ENCODE measurements at places on chromosomes 1 and 21.
A peak's percentile ranks its signal among the peaks of the same experiment; 100 is the strongest.

DNA sequence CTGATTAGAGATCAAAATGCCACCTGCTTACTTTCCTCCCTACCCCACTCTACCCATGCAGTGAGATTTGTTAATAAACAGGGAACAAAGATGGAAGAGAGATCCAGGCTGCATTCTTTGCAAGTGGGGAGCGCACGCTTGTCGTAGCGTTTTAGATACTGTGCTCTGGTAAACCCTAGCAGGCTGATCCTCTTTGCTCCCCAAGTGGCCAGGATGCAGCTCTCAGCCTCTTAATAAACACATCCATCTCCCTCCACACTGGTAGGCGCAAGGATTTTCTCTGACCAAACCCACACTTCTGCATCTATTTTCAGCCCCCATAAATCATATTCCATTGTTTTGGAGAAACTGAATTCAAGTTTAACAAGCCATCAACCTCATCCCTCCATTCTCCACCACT, 2.9 kb downstream of the PGBD5 start:
- DNase-seq: no peak

GRCh38 chr1:12591267-12591938, 26.6 kb downstream of the DHRS3 start:
- DNase-seq: no peak

DNA sequence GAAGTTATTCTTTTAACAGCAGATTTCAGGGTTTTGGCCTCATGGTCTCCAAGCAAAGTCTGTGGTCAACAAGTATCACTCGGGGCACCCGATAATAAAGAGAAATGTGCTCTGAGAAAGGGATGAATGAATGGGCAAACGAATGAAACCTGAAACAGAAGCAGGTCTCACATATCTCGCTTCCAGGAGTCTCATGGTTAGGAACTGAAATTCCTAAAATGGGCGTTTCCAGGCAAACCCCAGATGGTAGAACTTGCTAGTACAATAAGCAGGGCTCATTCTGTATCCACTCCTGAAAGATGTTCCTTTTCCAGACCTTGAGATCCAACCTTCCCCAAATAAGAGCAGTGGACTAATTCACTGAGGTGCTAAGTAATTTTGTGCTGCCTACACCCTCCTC, 87.2 kb downstream of the LAMC2 start:
- no peak for DNase-seq

DNA sequence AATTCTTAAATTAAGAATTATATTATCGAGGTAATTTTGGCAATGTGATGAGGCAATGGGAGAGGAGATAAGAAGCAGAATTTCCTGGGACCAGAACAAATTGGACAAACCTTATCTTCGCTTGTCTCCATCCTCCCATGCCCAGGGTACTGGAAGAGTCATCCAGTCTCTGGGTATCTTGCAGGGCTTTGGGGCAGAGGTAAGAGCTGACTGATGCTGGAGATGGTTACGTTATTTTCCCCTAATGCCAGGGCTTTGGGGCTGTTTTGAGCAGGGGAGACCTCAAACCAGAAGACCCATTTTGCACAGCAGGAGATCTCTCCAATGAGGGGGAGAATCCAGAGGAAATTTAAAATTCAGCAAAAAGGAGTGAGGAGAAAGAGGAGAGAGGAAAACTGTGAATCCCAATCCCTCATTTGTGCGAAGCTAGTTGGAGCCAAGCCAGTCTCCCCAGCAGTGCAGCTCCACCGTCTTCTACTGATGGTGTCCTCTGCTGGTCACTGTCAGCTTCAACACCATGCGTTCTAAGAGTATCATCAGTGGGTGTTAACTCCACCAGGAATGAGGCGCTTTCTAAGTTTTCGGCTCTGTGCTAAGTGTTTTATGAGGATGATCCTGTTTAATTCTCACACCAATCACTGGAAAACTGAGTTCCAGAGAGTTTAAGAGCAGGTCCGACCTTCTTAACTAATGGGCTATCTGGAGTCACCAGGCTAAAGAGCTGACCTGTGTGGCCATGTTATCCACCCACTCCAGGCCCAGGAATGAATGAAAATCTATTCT, 86.8 kb upstream of the CD34 start:
- peak; percentile 24 for DNase-seq

- DNase-seq: no peak
Measured at GRCh38 chr1:39694026-39694425, 2.8 kb upstream of the HPCAL4 start.

DNA sequence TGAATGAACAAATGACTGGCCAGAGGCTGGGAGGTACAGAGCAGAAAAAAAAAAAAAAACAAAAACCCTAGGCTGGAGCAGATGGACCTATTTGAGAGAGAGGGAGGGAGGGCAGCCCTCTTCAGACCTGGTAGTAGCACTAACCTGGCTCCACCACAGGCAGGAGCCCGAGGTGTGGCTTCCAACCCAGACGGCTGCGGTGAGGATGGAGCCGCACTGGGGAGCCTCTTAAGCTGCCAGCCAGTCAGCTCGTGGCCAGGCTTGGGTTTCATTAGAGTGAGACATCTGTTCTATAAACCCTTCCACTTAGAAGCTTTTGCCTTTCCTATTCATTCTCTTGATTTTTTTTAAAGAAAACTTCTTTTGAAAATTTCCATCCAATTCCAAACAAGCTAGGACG, 16.8 kb downstream of the LGR6 start:
- DNase-seq: no peak

GRCh38 chr1:18191481-18192155, 84.0 kb downstream of the IGSF21 start:
- no peak for DNase-seq

- DNase-seq: no peak
Measured at GRCh38 chr1:172906778-172907592, 143.8 kb downstream of the TNFSF18 start.

DNA sequence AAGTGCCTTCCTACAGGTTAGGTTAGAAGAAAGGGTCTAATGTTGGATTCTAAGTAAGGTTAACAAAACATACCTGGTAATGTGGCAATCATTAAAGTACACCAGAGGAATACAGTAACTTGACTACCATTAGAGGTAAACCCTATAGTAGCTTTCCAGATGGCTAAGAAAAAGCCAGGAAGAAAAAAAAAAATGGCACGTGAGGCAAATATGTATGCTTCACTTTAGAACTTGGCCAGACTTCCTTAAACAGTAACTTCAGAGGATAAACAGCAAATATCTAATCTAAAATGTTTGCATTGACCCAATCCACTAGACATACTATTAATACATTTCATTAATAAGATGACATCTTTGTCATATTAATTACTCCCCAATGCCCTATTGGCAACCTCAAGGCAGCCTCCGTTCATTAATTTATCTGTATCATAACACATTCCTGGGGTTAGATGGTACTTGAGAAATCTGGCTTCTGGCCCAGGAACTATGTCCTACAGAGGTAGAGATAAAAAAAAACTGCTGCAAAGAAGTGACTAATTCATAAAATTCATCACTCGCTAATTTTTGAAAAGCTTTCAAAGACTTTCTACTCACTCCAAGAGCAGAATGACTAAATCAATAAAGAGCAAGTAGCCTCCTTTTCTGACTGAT, 5.8 kb downstream of the DCAF8 start:
- DNase-seq: no peak

DNA sequence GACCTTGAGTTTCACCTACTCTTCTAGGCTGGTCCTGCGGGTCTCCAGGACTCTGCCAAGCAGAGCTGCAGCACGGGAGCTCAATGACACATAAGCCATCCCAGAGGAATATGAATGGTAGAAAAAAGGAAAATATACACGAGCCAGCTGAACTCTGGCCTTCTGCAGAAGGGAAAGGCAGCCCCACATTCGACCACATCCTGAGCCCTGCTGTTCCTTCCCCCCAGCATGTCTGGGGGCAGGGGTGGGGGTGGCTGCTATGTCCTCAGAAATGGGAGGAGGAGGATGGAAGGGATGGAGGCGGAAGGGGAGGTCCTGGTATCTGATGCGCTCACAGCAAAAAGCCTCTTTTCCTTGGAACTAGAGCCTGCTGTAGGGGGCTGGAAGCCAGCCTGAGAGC, 12.1 kb upstream of the KDF1 start:
- no peak for DNase-seq

DNA sequence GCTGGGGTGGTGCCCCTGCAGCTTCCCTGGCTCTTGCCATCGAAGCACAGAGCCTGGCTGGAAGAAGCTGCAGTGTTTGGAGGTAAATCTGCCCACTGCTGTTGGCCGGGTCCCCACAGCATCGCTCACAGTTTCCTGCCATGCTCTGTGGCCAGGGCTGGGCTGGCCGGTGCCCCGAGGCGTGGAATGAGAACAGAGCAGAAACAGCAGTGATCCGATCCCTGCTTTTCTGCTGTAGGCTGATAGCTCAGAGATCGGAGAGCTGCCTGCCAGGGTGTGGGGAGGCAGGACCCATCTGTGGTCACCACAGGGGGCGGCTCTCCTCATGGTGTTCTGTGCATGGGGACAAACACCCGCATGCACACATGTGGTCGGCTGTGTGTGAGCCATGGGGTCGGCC, 11.5 kb downstream of the SLC45A1 start:
- no peak for DNase-seq

- no peak for DNase-seq
Measured at GRCh38 chr1:67635055-67635809, 49.8 kb upstream of the GADD45A start.

DNA sequence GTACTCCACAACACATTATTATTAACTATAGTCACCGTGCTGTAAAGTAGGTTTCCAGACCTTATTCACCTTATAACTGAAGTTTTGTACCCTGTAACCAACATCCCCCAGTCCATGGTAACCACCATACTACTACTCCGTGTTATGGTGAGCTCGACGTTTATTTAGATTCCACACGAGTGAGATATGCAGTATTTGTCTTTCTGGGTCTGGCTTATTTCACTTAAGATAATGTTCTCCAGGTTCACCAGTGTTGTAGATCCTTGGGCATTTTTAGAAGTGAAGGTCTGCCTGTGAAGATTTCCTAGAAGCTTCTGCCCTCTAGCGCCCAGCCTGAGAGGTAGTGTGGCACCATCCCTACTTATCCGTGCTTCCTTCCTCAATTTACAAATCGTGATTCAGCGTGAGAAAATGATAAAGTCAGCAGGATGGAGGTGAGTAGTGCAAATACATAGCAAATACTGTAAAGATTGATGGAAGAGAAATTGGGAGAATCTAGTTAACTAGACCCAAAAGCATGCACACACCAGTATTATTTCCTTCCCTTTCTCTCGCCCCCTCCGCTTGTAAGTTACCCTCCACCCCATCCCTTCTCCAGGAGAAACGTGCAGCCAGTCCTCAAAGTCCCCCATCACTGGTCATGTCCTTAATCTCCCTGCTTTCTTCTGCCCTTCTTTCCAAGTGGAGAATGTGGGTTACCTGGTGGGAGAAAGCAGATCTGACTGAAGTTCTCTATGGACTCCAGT, 36.0 kb upstream of the DISC1 start:
- no peak for DNase-seq

GRCh38 chr1:150971583-150972416, 2.8 kb downstream of the CERS2 start:
- DNase-seq: no peak

All from stimulated activated CD8-positive, alpha-beta memory T cell treated with anti-CD3 and anti-CD28 coated beads, Interleukin-7, amount 100 ng/mL, for 48 hours (primary cell).